ENCODE measurements at places on chromosomes 16 and 17.

GRCh38 chr16:85463672-85464382 lies 149.3 kb upstream of the GSE1 start:
- no peak for DNase-seq

- peak; percentile 59 for DNase-seq
These were observed at the start of gene CHST6 for GRCh38 chr16:75495076-75495674. Gene CHST6, minus strand, starts transcription at chr16:75495441. Its CDS starts 15,613 bp downstream, at chr16:75479828.

DNA sequence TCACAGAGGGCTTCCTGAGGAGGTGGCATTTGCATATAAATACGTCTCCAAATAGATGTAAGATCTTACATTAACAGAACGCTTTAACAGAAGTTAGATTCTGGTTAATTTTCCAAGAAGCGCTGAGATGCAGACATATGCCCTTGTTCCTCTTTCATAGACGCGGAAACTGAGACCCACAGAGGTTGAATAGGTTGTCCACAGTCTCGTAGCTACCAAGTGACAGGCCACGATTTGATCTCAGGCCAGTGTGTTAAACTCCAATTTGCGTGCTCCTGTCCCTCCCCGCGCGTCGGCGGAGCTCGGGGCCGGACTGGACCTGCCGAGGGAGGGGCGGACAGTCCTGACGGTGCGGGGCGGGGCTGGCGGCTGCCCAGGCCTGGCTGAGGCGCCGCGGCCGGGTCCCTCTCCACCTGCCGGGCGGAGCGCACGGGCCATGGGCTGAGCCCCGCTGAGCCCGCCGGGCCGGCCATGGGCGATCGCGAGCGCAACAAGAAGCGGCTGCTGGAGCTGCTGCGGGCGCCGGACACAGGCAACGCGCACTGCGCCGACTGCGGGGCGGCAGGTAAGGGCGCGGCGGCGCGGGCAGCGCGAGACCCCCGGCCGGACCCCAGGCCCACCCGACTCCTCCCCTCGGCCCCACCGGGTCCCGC lies at the start of gene ADAP2:
Gene ADAP2, plus strand, starts transcription at position 402 of the 653 bp plus-strand sequence. Its CDS starts 70 bp downstream, at position 472.
- peak; percentile 8 for DNase-seq

GRCh38 chr16:67649494-67649931 lies 4.6 kb downstream of the CARMIL2 start:
- DNase-seq: no peak

DNA sequence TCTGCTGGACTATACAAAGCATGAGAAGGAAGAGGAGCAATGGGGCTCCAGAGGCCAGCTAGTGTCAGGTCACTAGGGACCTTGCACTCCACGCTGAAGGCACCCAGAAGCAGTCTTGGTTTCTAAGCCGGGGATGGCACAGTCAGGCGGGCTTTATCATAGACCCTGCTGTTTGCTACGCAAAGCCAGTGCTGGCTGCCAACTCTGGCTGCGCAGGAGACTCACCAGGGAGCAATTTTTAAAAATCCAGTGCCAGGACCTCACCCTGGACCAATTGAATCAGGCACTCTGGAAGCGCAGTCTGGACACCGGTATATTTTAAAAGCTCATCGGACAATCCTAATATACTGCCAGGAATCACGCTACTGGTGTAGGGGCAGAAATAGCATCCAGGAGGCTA lies 368.5 kb upstream of the XYLT1 start:
- no peak for DNase-seq

- DNase-seq: no peak
These were observed 27.5 kb downstream of the NSMCE1 start for GRCh38 chr16:27240948-27241531.

DNA sequence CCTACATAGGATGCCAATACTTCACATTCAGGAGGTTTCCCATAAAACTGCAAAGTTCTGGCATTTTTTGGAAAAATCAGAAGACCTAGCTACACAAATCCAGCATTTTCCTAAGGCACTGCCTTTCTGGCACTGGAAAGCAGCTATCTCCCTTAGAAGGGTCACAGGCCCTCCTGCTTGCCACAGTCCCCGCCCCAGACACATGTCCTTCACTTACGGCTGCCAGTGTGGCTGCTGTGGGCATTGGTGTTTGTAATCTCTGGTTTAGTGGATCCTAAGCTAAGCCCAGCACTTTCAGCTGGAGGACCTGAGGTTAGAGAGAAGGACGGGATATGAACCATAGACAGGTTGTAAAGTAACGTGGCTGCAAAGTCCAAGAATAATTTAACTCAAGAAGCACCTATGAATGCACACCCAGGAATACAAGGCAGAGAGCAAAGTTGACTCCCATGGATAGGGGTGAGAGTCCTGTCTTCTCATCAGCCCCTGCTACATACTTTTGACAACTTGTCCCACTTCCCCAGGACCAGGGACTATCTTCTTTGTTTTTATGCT lies 100.0 kb downstream of the XYLT1 start:
- DNase-seq: no peak

DNA sequence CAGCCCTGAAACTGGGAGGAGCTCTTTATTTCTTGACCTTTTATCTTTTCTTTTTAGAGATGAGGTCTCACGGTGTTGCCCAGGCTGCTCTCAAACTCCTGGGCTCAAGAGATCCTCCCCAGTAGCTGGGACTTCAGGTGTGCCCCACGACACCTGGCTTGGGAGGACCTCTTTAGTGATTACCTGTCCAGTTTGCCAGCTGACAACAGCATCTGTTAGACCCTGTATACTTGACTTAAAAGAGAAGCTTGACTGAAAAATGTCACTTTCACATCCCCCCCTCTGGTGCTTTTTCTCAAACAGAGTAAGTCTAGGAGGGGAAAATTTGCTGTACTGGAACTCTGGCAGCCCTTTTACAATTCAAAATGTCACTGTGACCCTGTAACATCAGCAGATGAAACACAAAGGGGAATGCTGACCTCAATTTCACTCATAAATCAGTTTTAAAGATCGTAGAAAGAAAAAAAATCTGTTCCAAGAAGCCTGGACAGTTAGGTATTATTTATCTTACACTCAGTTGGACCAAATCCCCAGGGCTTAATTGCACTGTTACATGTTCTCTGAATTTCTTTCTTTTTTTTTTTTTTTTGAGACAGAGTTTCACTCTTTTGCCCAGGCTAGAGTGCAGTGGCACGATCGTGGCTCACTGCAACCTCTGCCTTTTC lies 1.8 kb upstream of the ERN1 start:
- DNase-seq: no peak

DNA sequence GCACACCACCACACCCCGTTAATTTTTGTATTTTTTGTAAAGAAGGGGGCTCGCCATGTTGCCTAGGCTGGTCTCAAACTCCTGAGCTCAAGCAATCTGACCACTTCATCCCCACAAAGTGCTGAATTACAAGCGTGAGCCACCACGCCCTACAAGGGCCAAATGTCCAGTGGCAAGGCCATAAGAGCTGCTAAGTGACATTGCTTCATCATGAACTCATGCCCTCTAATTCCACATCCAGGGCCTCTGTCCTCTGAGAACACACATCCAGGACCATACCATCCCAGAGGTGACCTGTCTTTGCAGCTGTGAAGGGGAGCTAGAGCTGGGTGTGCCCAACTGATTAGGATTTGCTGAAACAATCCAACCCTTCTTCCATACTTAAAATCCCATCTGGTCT lies 25.6 kb upstream of the MEIOC start:
- no peak for DNase-seq

DNA sequence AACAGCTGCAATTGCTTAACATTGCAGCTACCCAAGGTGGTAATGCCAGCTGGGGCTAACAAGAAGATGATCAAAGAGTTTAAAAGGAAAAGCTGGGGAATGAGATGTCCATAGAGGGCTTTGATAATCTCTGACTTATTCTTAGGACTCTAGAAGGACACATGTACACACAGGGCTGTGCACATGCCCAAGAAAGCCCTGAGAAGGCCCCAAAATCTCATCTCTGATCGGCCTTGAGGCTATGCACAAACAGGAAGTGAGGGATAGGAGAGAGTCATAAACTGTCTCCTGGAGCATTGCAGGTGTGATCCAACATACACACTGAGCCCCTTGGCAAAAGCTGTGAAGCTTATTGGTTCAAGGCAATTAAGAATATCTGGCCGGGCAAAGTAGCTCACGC lies 17.2 kb upstream of the RABEP1 start:
- DNase-seq: no peak

DNA sequence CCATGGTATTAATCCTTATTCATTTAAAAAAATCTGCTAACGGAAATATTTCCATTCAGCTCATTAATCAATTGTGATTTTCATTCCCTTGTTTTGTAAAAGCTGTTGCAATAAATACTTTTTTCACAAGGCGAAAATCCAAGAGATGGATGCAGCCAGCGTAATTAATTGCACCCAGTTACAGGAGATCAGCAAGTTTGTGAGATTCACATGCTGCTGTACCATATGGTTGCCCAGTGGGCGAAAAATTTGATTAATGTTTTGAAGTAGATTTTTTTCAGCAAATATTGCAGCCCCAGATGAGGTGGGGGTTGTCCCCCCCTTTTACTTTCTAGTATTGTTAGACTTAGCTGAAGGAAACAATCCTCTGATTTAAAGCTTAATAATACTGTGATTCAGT lies 186.6 kb downstream of the WWOX start:
- DNase-seq: no peak

DNA sequence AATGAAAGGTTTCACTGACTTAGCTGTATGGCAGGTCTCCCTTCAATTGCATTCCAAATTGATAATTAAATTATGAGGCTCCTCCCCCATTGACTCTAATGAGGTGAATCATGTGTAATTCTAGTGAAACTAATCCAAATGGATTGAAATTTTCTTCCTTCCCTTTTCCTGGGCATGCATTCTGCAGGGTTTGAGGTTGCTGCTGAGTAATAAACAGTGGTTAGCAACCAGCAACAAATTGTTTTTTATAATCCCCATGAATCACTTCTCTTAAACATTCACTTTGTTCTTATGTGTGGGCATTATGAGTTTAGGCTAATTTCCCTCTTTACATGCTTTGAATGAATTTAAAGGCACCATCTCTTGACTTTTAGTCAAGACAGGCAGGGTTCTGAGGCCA lies 43.4 kb downstream of the MYOCD start:
- DNase-seq: no peak

DNA sequence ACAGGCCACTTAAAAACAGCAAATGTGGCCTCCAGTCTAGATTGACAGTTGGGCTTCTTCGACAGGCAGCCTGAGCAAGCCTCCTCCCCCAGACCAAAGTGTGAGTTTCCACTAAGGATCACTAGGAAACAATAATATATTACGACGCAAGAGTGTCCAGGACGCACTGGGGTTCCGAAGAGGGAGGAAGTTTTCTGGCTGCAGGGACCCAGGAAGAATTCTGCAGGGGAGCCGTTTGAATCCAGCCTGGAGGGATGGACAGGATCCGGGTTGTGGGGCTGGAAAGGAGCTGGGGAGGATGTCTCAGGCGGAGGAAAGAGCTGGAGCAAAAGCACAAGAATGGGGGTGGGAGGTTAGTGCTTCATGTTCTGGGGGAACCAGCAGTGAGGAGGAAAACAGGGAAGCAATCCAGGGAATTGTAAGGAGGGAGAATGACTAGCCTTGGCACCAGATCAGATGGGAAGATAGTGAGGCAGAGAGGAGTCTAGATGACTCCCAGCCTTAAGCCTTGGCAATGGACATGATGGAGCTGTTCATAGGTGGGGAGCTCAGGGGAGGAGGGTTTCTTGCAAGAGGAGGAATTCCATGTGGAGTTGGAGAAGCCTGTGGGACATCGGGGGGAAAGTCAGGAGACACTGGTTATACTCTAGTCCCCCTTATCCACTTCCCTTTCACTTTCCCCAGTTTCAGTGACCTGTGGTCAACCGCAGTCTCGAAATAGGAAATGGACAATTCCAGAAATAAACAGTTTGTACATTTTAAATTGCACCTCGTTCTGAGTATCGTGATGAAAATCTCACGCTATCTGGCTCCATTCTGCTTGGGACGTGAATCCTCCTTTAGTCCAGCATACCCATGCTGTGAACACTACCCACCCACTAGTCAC lies 26.6 kb downstream of the NGFR start:
- no peak for DNase-seq

DNA sequence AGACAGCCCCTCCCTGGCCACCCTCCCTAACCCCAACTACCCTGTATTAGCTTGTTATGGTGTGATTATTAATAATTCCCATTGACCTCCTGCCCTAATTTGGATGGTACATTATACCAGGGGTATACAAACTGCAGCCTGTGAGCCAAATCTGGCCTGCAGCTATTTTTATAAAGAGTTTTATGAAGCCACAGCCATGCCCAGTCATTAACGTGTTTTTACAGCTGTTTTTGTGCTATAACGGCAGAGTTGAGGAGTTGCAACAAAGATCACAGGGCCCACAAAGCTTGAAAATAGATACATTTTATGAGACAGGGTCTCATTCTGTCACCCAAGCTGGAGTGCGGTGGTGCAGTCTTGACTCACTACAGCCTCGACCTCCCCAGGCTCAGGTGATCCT lies 6.0 kb downstream of the METTL22 start:
- no peak for DNase-seq

GRCh38 chr17:35890774-35891155 lies 10.6 kb upstream of the CCL5 start:
- no peak for DNase-seq

GRCh38 chr17:45127548-45128300 lies 4.6 kb downstream of the PLCD3 start:
- no peak for DNase-seq

DNA sequence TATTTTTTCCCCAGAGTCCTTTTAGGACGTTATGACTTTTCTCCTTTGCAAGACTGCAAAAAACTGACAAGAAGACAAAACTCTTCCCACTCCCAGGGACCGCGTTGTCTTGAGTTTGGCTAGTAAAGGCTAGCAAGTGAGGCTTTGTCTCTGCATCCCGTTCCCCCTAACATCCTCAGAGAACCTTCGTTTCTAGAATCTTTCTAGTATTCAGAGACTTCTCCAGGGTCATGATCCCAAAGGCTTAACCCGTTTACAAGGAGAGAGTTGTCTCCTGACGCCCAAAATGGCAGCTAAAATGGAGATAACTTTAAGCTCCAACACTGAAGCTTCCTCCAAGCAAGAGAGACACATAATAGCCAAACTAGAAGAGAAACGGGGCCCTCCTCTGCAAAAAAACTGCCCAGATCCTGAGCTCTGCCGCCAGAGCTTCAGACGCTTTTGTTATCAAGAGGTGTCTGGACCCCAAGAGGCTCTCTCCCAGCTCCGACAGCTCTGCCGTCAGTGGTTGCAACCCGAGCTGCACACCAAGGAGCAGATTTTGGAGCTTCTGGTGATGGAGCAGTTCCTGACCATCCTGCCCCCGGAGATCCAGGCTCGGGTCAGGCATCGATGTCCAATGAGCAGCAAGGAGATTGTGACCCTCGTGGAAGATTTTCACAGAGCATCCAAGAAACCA lies 843 bp downstream of the ZNF174 start:
- DNase-seq: peak; percentile 4

DNA sequence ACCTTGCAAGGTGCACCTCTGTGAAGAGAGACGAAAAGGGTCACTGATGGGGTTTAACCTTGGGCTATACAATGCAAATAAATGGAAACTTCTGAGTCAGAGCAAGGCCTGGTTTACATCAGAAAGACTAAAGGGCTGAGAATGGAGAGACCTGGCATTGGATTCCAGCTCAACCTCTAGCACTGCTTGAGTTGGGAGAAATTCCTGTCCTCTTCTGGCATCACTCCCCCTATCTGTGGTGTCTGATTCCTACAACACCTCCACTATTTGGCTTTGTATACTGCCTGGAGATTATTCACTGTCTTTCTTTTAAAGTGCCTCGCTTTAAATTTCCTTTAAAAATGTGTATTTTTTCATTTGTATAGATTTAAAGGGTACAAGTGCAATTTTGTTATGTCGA lies 68.8 kb downstream of the GPR139 start:
- DNase-seq: no peak

GRCh38 chr16:86604436-86605193 lies 26.3 kb downstream of the FOXL1 start:
- no peak for DNase-seq

Data from neural crest cell (in vitro differentiated cells).